Putamen (tissue), 1 donor: ENCODE measurements at places on chromosomes 7 and 10.

DNA sequence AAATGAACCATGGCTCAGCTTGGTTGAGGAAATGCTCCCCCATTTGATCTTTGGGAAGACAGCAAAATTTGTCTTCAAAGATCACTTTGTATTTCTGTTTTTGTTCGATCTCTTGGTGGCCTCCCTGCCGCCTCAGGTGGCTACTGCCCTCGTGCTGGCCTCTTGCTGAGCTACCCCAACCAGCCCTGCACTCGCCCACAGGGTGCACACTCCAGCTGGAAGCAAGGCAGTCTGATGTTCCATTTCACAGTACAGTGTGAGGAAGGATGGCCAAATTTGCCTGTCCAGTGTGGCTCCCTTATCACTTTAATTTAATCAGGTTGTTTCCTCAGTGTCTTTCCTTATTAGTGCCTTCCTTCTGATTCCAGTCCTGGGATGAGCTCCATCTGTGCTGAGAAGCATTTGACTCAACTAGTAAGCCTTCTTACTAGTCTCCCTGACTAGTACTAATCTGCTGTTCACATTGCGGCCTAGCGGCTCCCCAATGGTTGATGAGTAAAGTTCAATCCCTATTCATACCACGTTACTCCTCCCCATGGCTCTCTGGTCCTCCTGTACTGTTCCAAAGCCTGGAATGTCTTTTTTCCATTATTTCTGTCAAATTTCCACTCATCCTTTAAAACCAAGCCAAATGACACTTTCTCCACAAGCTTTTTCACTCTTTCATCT is 8.2 kb downstream of the MYOF start:
- no peak for DNase-seq

DNA sequence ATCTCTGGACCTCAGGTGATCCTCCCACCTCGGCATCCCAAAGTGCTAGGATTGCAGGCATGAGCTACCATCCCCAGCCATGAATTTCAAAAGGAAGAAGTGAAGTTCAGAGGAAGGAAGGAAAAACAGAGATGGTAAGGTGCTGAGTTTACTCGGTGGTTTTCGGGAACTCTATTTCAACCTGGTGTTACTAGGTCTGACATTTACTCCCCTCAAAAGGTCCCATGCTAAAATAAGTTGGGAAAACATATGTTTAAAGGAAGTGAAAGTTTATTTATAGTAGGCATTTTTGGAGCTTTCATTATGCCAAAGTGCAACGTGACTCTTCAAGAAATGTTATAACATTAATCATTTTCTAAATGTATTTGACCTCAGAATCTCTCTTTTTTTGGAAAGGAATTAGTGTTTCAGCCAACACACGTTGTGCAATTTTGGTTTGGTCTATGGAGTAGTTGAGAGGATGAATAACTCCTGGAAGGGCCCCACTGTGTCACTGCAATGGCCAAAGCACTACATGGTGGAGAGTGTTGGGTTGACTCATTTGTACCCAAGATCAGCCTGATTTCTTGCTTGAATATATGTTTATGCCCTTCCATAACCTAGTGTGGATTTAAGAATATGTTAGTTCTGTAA is 114.7 kb upstream of the FAM171A1 start:
- no peak for DNase-seq

GRCh38 chr7:103059471-103059870 is 15.1 kb downstream of the FBXL13 start:
- no peak for DNase-seq

DNA sequence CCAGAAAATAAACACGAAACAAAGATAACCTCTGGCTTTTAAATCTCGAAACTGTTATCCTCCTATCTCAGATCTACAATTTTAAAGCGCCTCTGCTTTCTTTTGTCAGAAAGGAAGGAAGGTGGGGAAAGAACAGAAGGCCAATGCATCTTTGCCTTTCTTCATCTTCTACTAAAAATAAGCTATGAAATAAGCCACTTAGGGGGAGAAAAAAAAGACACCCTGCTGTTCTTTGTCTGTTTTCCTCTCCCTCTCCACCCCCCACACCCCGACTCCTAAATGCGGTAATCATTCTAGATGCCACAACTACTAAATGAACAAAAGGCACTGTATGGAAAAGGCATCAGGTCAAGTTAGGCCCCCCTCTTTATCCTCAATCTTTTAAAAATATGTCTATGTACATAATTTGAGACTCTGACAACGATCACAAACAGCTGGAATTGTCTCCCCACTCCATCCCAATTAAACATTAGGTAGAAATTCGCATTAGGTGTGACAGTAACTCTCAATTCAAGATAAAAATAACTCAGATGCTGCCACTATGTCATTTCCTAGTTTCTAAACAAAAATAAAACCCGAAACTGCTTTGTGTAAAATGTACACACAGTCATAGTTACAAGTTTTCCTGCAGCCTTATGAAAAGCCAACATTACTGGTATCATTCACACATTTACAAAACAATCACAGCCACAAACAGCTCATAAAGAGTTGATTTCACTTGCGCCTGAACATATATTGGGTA is 2.4 kb downstream of the UBE2H start:
- peak; percentile 11 for DNase-seq

DNA sequence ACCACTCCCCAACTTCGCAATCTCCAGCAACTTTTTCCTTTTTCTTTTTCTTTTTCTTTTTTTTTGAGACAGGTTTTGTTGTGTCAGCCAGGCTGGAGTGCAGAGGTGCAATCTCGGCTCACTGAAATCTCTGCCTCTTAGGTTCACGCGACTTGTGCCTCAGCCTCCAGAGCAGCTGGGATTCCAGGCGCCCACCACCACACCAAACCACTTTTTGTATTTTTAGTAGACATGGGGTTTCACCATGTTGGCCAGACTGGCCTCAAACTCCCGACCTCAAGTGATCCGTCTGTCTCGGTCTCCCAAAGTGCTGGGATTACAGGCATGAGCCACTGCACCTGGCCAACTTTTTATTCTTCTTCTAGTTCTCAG is 55.0 kb downstream of the KIAA1549 start:
- no peak for DNase-seq

- DNase-seq = no peak
Measured at GRCh38 chr7:82335001-82335400, 108.6 kb downstream of the CACNA2D1 start.

DNA sequence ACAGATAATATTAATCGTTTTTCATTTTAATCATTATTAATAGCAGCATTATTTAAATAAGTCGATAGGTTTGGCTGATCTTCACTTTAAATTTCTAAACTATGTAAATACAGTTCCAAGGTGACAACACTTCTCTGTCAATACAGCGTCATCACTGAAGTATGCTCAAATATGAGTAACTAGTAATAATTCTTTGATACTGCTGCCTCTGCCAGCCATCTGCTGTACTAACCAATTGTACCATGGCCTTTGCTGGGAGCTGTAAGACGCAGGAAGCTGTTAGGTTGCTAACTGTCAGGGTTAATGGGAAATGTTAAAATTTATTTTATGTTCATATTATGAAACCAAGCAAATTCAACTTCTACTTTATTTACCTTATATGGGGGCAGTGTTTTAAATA is 1650.5 kb upstream of the LRRTM3 start:
- DNase-seq = no peak

DNA sequence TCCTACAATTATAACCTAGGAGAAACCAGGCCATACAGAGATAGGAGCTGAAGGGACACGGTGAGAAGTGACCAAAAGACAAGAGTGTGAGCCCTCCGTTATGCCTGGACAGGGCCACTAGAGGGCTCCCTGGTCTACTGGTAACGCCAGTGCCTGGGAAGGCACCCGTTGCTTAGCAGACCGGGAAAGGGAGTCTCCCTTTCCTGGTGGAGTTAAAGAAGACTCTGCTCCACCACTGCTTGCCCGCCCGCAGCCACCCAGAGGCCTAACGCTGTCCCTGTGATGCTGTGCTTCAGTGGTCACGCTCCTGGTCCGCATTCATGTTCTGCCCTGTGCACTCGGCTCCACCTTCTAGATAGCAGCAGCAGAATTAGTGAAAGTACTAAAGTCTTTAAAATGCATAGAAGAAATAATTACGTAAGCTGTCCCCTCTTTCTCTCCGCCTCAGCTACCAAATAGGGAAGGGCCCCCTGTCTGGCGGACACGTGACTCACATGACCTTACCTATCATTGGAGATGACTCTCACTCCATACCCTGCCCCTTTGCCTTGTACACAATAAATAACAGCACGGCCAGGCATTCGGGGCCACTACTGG is 34.8 kb downstream of the GRID2IP start:
- DNase-seq = peak; percentile 74

GRCh38 chr7:47739301-47739875 is 157.5 kb upstream of the TNS3 start:
- DNase-seq = no peak
